NCI-H510A (cell line): ENCODE measurements at places on chromosomes 11 and 22.

GRCh38 chr11:65403607-65404121 is 17.2 kb downstream of the FRMD8 start:
- no peak for DNase-seq

GRCh38 chr11:9231848-9232177 is 33.3 kb downstream of the DENND5A start:
- no peak for DNase-seq

DNA sequence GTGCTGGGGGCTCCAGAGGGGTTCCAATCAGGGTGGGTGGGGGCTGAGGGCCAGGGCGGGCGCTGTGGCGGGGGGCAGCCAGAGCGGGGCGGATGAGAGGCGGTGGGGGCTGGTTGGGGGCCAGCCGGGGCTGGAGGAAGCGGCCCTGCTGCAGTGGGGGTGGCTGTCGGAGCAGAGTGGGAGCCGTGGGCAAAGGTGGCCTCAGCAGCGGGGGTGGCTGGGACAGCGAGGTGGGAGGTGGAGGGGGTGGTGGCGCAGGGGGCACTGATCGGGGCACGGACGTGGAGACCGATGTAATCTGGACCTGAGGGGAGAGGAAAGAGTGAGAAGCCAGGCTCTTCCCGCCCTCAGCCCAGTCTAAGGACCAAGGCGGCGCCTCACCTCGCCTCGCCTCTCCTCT is 5.1 kb downstream of the RCOR2 start:
- DNase-seq, result no peak

DNA sequence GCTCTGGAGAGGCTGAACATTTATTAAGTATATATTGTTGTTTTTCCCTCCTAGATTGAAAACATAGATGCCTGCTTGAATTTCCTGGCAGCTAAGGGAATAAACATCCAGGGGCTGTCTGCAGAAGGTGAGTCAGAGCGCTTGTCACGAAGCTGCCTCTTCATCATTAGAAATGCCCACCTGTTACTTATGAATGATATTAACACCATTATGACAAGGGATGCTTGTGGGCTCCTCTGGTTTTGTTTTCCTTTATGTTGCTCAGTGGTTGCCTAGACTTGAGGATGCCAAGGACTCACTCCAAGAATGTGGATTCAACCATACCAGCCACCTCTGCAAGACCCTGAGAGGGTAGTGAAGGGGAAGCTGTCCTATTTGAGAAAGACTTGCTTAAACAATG is 156.2 kb downstream of the NAV2 start:
- no peak for DNase-seq

- DNase-seq, result no peak
Observed at GRCh38 chr22:47356511-47357011, 594.1 kb downstream of the TBC1D22A start.

DNA sequence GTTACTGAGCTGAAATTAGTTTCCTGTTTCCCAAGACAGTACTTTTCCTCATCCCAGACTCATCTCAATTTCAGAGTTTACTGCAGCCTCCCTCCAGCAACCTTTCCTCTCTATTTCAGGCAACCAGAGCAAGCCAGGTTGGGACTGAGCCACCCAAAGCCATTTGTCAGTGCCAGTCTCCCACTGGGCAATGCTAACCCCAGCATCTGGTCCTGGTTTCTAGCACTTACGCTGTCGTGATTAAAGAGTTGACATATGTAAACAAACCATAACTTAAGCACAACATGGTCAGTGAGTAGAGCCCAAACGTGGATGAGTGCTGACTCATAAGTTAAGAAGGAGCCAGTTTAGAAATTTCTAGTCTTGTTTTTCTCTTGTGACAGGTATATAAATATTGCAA is 119.6 kb upstream of the BLID start:
- DNase-seq, result no peak

DNA sequence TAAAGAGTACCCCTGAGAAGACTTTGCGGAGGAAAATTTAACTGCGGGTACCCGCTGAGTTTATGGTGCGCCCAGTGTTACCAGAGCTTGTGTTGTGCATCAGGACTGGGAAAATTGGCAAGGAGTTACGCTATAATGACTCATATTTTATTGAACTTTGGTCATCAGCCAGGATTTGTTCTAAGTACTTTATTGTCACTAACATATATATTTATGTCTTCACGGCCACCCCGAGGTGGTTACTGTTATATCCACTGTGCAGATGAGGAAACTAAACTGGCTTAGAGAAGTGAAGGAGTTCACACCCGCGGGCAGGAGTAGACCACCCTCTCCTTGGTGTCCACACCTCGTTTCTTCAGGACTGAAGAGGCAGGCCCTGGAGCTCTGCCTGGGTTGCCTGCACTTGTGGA is 667 bp downstream of the ACCS start:
- DNase-seq, result no peak

- DNase-seq, result no peak
Observed at GRCh38 chr22:33018232-33018864, 39.8 kb downstream of the SYN3 start.

DNA sequence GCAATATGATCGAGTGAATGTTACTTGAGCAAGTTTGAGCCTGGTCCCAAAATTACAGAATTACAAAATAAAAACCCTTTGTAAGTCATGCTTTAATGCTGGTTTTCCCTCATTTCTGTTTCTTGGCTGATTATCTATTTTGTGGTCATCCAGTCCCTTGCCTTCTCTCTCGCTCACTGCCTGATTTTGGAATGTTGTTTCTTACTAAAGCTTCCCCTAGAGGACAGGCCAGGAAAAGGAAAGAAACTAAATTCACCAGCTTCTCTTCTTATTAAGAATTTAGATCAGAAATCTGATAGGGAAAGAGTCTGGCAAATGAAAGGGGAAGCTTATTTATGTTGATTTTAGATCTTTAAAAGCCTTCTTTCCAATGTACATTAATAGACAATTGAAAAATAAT is 16.6 kb upstream of the BDNF start:
- no peak for DNase-seq

- DNase-seq, result no peak
Observed at GRCh38 chr11:106288057-106288456, 210.6 kb downstream of the AASDHPPT start.

- DNase-seq, result no peak
Observed at GRCh38 chr11:36010010-36010740, 66.3 kb downstream of the LDLRAD3 start.

DNA sequence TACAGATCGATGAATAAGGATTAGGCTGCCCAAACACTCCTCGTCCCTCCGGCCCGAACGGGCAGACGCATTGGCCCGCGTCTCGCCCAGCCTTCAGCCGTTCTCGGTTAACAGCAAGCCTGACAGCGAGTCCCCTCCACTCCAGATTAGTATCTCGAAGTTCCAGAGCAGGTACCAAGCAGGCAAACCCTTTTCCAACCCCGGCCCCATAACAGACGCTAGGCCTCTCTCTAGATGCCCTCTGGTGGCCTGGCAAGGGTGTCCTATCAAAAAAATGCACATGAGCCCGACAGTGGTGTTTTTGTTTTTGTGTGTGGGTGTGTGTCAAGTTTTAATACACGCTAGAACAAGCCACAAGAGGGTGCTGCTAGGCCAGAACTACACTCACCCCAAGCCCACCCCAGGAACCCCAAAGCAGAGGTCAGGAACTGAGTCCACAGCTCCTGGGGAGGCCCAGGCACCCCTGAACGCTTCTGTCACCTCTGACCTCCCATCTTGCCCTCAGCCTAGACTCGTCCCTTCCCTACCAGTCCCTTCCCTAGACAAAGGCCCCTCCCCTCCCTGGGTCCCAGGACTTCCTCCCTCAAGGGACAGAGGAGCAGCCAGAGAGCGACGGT is 658 bp upstream of the ARFGAP2 start:
- no peak for DNase-seq

DNA sequence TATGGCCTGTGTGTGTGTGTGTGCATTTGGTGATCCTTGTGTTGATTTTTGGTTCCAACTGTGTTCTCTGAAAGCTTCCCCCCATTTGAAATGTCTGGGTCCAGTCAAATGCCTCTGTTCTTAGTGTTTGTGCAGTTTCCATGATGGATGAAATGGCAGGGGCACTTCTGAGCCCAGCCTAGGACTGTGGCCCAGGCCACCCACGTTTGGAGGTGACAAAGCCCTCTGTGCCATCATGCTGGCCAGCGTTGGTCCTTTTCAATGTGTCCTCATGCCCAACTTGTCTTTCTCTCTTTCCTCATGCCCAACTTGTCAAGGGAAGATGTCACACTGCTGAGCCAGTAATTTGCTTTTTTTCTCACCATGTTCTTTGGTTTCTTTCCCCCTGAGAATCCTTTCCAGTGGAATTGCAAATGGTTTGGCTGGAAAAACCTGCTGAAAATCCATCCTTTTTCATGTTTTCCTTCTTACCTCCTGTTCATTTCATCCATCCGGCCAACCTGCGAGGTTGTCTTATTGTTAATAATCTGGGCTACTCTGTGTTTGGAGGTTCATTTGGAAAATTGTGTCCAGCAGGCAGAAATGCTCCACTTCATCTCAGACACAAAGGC is 113.7 kb upstream of the NAV2 start:
- DNase-seq, result no peak

GRCh38 chr22:28207281-28208030 is 288.4 kb upstream of the PITPNB start:
- no peak for DNase-seq

DNA sequence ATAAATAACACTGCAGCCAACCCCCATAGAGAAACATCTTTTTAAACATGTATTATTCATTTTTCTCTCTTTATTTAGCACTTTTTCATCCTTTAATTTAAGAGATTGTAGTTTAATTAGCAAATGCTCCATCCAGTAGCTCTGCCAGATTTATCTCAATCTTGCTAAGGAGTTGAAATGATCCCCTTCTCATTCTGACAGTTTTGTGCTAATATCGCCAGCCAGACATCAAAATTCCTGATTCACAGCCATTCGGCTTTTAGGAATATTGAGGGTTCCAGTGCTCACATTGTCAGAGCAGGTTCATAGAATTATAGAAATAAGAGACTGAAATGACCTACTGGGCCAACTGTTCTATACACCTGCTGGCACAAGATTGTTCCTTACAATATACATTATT is 77.8 kb downstream of the CASP12 start:
- DNase-seq, result no peak

DNA sequence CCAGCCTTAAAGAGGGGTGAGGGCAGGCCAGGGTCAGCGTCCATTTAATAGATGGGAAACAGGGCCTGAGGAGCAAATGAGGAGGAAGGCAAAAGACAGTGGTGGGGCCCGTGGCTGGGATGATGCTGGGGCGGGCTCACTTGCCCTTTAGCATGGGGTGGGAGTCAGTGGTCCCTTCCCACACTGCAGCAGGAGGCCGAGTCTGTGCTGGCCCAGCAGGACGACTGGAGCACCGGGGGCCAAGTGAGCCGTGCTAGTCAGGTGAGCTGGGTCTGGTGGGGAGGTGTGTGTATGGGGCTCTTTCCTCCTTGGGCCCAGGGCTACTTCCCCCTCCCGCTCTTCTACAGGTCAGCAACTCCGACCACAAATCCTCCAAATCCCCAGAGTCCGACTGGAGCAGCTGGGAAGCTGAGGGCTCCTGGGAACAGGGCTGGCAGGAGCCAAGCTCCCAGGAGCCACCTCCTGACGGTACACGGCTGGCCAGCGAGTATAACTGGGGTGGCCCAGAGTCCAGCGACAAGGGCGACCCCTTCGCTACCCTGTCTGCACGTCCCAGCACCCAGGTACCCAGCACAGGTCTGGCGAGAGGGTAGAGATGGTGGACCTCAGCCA is 12.8 kb downstream of the SCYL1 start:
- no peak for DNase-seq

DNA sequence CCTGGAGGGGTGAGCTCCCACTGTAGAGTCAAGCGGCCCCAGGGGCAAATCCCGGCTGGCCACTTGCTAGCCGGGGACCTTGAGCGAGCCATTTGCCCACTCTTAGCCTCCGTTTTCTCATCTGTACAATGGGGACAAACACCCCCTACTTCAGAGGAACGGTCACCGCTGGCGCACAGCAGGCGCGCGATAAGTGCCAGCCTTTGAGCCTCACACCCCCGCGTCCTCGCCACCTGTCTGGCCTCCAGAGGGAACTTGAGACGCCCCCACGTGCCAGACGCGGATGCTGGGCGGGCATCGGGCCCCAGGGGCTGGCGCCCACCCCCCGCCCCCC is 72.6 kb upstream of the TCF20 start:
- no peak for DNase-seq

DNA sequence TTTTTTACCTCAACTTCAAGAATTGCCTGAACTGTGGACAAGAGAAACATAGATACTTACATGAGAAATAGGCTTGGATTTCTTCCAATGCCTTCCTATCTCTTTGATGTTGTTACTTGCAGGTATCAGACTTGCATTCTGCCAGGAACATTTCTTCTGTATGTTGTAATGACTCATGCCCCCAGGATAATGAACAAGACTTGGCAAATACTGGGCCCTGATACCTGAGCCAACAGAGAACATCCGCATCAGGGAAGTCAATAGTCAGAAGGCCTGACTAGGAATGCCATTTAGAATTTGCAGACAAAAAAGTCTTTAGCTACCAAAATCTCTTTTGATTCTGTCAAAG is 273.7 kb upstream of the KIRREL3 start:
- no peak for DNase-seq

- DNase-seq, result no peak
Observed at GRCh38 chr11:75056814-75057213, 39.9 kb downstream of the OR2AT4 start.

DNA sequence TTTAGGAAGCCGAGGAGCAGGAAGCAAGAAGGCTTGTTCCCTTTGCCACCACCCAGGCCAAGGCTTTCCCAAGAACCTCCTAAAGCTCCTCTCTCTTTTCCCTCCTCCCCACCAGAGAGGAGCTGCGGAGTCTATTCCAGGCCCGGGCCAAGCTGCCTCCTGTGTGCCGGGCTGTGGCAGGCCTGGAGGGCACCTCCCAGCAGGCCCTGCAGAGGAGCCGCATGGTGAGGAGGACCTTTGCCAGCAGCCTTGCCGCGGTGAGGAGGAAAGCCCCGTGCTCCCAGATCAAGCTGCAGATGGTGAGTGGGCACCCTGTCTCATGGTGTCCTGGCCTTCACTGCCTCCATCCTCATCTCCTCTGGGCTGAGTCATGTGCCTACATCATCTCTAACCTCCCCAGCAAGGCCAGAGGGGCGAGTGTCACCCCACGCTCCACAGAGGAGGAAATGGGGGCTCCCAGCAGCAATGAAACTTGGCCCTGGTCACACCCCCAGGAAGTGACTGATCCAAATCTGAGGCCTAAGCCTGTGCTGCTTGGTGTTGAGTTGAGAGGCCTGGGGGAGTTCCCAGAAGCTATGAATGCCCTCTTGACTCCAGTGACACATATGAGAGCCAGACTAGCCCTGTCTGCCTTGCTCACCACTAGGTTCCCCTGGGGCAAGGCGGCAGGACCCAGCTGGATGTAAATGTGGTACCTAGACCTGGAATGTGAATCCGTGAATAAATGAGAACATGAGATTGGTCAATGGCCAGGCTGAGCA is 104.2 kb downstream of the MYO18B start:
- no peak for DNase-seq

- no peak for DNase-seq
Observed at GRCh38 chr22:50626850-50627641, 906 bp downstream of the ARSA start.

DNA sequence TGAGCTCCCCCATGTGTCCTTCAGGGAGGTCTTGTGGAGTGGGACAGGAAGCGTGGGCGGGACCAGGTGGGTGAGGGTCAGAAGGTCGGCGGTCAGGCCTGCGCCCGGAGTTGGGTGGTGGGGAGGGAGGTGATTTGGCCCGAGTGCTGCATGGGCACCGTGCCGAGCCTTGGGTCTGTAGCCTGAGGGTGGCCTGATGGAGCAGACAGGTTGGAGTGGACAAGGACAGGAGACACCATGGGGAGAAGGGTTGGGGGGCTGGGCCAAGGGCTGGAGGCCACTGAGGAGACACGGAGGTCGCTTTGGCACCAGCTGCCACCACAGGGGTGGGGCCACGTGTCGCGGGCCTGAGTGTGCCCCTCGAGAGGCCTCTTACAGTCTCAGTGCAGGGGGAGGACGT is 53.1 kb downstream of the AP2A2 start:
- DNase-seq, result no peak
